ENCODE measurements at places on chromosomes 16 and 17.

DNA sequence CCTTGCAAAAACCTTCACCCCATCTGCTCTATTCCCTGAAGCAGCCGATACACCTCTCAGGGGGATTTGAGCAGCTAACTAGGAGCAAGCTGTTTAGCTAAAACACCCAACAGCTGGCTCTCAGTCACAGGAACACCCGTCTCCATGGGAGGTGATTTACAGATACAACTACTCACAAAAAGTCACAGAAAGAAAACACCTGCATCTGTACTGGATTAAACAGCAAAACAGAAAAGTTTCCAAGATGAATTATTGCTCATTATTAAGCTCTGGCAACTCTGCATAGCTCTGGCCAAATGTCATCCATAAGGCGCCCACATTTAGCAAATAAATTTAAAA, 22.3 kb downstream of the GJC1 start:
- no peak for DNase-seq

DNA sequence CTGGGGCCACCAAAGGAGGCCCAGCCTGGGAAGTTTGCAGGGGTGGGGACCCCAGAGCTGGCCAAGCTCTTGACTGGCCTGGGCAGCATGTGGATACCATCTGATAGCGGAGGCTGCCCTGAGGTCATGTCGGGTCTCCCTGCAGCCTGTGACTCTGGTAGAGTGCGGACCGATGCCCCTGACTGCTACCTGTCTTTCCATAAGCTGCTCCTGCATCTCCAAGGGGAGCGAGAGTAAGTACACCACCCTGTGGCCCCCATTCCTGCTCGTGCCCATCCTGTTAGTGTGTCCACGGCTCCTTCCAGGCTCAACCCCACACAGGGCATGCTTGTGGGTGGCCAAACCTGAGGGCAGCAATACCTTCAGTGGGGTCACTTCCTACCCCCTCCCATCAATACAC, 8.0 kb downstream of the CETP start:
- no peak for DNase-seq

- no peak for DNase-seq
These were observed 13.9 kb upstream of the NCBP3 start for GRCh38 chr17:3859940-3860339.

GRCh38 chr17:46764709-46765401, 53.6 kb downstream of the WNT3 start:
- DNase-seq: peak; percentile 56

DNA sequence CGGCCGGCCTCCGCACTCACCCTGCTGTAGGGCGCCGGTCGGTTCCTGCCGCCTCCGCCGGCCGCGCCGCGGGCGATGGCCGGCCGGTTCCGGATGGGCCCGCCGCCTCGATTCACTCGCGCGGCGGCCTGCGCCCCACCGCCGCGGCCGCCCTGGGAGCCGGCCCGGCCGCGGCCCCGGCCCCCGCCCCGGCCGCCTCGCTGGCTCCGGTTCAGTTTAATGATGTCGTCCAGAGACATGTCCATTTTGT, 158 bp downstream of the ALYREF start:
- DNase-seq: no peak

GRCh38 chr16:57276596-57276995, 7.9 kb downstream of the PLLP start:
- DNase-seq: no peak

GRCh38 chr17:10109146-10109545, 89.3 kb downstream of the GAS7 start:
- no peak for DNase-seq

DNA sequence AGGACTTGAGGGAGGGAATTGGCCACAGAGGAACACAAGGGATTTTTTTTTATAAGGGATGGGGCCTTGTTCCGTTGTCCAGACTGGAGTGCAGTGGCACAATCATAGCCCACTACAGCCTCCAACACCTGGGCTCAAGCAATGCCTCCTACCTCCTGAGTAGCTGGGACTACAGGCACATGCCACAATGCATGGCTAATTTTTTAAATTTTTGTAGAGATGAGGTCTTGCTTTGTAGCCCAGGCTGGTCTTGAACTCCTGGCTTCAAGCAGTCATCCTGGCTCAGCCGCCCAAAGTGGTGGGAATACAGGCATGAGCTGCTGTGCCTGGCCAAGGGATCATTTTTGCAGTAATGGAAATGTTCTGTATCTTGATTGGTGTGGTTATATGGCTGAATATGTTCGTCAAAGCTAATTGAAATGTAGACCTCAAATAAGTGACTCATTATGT, 56.9 kb downstream of the VMP1 start:
- DNase-seq: no peak

DNA sequence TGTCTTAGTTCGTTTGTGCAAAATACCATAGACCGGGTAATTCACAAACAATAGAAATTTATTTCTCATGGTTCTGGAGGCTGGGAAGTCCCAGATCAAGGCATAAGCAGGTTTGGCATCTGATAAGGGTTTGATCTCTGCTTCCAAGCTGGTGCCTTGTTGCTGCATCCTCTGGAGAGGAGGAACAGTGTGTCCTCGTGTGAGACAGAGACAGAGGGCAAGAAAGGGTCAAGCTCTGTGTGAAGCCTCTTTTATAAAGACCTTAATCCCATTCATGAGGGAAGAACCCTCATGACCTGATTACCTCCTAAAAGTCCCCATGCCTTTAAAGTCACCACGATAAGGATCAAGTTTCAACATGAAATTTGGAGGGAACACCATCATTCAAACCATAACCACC, 55.8 kb upstream of the TANC2 start:
- no peak for DNase-seq

DNA sequence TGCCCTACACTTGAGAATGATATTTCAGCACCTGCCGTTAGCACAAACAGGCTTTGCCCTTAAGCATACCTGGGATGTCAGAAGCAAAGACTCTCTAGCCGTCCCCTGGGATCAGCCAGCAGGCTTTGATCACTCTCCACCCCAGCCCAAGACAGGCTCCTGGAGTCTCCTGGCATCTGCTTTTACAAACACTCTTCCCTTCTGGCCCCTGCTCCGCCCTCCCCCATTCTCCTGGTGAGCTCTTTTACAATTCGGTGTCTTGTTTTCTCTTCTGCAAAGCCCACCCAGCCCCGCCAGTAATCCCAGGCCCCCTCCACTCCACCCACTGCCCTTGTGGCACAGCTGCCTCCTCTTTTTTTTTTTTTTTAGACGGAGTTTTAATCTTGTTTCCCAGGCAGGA, 50.4 kb downstream of the KATNIP start:
- no peak for DNase-seq

DNA sequence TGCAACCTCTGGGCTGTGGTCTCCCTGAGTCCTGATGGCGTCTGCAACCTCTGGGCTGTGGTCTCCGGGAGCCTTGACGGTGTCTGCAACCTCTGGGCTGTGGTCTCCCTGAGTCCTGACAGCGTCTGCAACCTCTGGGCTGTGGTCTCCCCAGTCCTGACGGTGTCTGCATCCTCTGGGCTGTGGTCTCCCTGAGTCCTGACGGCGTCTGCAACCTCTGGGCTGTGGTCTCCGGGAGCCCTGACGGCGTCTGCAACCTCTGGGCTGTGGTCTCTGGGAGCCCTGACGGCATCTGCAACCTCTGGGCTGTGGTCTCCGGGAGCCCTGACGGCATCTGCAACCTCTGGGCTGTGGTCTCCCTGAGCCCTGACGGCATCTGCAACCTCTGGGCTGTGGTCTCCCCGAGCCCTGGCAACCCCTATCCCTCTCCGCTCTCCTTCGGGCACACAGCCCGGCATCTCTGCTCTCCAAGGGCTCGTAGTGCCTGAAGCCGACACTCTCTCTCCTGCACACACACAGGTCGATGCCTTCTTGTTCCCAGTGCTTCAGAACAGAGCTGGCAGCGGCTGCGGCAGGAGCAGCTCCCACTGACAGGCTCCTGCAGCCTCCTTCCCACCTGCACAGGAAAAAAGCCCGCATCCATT, 45.6 kb downstream of the METRNL start:
- DNase-seq: no peak

- no peak for DNase-seq
These were observed 38.5 kb downstream of the MPRIP start for GRCh38 chr17:17080781-17081180.

GRCh38 chr17:1977583-1978395, 47.3 kb downstream of the RTN4RL1 start:
- no peak for DNase-seq

DNA sequence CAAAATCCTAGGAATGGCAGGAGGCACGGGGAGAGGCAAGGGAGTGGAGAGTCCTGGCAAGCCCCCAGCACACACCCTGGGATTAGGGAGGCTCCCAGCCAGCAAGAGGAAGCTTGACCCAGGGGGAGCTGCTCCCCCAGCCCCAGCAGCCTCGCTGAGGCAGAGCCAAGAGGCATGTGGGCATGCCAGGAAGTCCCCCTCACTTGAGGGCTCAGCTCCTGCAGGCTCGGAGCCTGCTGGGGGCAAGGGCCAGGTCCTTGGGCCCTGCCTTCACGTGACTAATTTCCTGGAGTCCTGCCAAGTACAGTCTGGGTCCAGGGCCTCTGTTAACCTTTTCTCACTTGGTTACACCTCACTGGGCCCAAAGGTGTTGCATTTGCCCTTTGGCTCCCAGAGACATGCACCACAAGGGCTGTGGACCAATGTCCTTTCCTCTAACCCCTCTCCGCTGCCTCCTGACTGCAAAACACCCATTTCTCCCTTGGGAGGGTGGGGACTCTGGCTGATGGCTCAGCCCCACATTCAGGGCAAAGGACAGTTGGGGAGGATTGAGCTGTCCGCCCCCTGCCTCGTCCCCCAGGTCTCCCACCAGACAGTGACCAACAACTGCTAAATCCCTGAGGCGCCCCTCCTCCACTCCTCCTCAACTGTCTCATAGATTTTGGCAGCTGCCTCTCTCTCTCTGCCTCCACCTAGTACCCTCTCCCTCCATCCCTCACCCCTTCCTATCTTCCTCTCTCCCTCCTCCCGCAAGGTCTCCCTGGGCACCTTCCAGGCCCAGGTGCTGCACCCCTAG, 4.4 kb upstream of the SLC47A2 start:
- DNase-seq: no peak

GRCh38 chr17:21525464-21526130, 149.4 kb downstream of the KCNJ12 start:
- no peak for DNase-seq

DNA sequence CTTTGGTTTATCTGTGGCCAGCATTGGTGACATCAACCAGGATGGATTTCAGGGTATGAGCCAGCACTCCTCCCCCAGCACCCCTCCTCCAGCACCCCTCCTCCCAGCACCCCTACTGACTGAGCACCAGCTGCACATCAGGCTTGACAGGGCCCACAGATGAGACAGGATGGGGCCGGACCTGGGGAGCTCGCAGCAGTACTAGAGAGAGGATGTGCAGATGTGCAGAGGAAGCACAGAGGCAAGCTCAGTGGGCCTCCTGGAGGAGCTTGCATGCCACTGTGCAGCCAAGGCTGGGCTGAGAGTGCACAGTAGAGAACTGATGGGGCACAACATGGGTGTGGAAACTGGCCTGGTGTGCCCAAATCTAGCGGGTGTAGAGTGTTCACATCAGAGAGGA, 16.2 kb downstream of the ITGA3 start:
- no peak for DNase-seq

- no peak for DNase-seq
These were observed 22.6 kb downstream of the ZNF213 start for GRCh38 chr16:3157229-3158025.

GRCh38 chr17:65495122-65496055, 66.1 kb downstream of the AXIN2 start:
- no peak for DNase-seq

DNA sequence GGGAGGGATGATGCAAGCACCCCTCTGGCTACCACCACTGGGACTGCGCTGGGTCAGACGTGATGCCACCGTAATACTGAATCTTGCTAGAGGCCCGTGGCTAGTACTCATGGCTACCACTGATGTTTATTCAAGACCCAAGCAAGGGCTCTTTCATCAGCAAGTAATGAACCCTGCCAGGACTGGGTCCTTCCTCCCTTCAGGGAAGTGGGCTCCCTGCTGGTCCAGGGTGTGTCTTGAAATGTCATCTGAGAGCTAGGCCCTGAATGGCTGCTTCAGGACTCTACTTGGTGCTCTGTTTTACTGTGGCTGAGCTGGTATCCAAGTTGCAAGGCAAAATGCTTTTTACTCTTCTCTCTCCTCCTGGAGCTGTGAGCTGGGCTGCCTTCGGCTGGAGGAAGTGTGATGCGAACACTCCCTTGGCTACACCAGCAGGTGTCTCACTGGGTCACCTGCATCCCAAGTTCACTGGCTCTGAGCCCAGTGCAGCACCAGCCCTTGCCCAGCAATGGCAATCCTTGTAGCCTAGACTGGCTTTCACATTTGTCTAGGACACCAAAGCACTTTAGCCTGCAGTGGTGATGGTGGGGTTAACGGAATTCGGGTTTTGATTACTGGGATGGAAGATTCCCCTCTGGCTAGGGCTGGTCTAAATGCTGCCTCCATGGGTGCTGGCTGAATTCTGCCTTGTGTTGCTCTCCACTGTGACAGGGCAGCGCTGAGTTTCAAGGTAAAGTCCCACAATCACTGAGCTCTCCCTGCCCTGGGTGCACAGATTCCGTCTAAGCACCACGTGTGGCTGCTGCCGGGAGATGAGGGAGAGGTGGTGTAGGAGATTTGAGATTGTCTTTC, 98.6 kb downstream of the USP22 start:
- DNase-seq: no peak

DNA sequence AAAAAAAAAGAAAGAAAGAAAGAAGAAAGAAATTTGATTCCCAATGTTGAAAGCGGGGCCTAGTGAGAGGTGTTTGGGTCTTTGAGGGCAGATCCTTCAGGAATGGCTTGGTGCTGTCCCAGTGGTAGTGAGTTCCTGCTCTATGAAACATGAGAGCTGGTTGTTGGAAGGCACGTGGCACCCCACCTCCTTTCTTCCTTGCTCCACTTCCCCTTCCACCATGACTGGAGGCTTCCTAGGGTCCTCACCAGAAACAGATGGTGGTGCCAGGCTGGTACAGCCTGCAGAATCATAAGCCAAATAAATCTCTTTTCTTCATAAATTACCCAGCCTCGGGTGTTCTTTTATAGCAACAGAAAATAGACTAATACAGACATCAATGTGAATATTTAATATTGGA, 147.3 kb upstream of the KCNJ18 start:
- DNase-seq: no peak

- no peak for DNase-seq
These were observed 11.7 kb downstream of the SPG7 start for GRCh38 chr16:89519881-89520280.

GRCh38 chr16:3717235-3718018, at the start of gene TRAP1:
TRAP1 (minus strand) TSS chr16:3717524; CDS start chr16:3717508, 16 bp downstream.
- DNase-seq: peak; percentile 63

Data from AML-193 (cell line).